ENCODE measurements at places on chromosomes 6 and 20.

- no peak for DNase-seq
Measured at GRCh38 chr6:92354270-92354829, 1065.0 kb downstream of the EPHA7 start.

GRCh38 chr20:14199111-14199510 is 138.3 kb downstream of the FLRT3 start:
- DNase-seq, result no peak

- DNase-seq, result peak; percentile 80
Measured at GRCh38 chr6:119129148-119129967, 50.9 kb upstream of the FAM184A start.

GRCh38 chr20:57612916-57613315 is 7.3 kb downstream of the ZBP1 start:
- DNase-seq, result no peak

DNA sequence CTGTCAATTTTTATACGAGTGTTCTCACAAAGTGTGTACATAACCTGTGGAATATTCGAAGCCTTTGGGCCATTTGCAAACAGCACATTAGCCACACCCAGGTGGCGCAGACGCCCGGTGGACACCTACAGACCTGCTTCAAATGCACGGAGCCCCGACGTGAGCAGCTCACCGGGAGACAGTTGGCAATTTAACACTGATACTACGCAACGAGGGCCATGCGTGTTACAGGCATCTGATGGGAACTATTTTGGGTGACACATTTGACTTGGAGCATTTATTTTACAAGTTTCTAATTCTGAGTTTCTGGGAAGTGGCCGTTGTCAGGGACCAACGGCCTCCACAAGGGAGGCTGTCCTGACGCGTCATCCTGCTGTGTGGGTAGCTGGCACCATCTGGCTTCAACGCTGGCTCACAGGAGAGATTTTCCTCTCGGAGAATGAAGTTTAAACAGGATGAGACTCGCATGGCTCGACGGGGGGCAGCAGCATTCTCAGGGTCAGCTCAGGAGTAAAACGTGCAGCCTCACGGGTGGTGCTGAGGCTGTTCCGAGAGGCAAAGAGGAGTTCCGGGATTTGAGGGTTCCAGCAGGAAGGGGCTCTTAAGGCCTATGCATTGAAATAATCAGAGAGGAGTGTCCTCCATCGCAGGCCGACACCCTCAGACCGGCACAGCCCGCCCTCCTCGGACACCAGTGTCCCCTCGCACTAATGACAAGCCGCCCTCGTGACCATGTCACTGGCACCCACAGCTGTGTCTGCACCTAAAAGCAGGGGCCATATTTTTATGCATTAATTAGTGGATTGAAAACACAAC is 207.4 kb downstream of the DLL1 start:
- no peak for DNase-seq

DNA sequence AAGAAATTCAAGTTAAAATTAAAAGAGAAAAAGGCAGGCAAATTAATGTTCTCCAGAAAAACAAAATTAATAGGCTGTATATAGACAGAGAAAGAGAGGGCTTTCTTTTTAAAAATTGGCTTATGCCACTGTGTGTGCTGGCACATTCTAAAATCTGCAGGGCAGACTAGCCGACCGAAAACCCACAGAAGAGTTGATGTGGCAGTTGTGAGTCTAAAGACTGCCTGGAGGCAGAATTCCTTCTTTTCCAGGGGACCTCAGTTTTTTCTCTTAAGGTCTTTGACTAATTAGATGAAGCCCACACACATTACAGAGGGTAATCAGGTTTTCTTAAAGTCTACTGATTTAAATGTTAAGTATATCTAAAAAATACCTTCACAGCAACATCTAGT is 85.7 kb downstream of the GJA1 start:
- no peak for DNase-seq

All from NCI-H2029 treated with DMSO at 0.1 percent for 48 hours (cell line).